ENCODE measurements at places on chromosomes 1 and 21.

GRCh38 chr1:43427941-43428340 lies 25.8 kb downstream of the HYI start:
- no peaks in the 10 kb centered on the region for H3K27me3 ChIP-seq
- peaks cover 97% of the 10 kb centered on the region for H3K36me3 ChIP-seq
- H3K4me1 ChIP-seq = no peaks in the 10 kb centered on the region
- H3K4me3 ChIP-seq = no peak overlapping the region
- H3K27ac ChIP-seq = no peak overlapping the region

- no peaks in the 10 kb centered on the region for H3K27me3 ChIP-seq
- H3K4me1 ChIP-seq = peaks cover 80% of the 10 kb centered on the region
Measured at GRCh38 chr1:27478098-27478497, 11.9 kb downstream of the WASF2 start.

- no peaks in the 10 kb centered on the region for H3K4me1 ChIP-seq
- H3K27me3 ChIP-seq = no peaks in the 10 kb centered on the region
- H3K27ac ChIP-seq = no peak overlapping the region
- no peak overlapping the region for H3K4me3 ChIP-seq
- no peaks in the 10 kb centered on the region for H3K36me3 ChIP-seq
- no peak for DNase-seq
Measured at GRCh38 chr1:48206371-48206770, 16.1 kb upstream of the SLC5A9 start.

DNA sequence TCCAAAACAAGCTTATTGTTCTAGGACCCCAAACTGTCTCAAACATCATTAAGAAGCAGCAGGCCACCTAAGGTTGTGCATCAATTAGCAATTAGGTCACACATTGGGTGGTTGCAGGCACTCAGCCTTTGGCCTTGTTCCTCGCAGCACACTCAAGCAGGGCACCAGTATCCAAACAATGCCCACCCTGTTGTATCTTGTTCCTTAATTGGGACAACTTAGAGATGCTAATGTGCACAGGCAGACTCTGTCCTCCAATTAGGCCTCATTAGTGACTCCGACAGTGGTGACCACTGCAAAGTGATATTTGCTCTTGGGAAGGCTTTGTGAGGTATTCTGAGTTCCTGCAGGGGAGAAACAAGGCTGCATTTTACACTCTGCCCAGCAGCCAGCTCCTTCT lies 515.1 kb upstream of the PTBP2 start:
- no peak for DNase-seq
- H3K27ac ChIP-seq = no peak overlapping the region
- H3K4me3 ChIP-seq = no peak overlapping the region
- H3K4me1 ChIP-seq = no peaks in the 10 kb centered on the region
- H3K27me3 ChIP-seq = no peaks in the 10 kb centered on the region

- no peaks in the 10 kb centered on the region for H3K27me3 ChIP-seq
- no peaks in the 10 kb centered on the region for H3K36me3 ChIP-seq
- H3K4me1 ChIP-seq = no peaks in the 10 kb centered on the region
- DNase-seq = no peak
- H3K4me3 ChIP-seq = no peak overlapping the region
Measured at GRCh38 chr1:53755874-53756273, 16.9 kb upstream of the GLIS1 start.
